Activated naive CD8-positive, alpha-beta T cell treated with anti-CD3 and anti-CD28 coated beads, Interleukin-2, amount 10 ng/mL, durations not matched to agents 7 days and 5 days (primary cell): ENCODE measurements at places on chromosomes 1 and 21. TPM values are rescaled to one million over a fixed set of nuclear protein-coding genes. Genes with fewer than 3 reads are reported as not detected.

- no peak for DNase-seq
Observed at GRCh38 chr1:222462601-222463000, 85.3 kb downstream of the HHIPL2 start.

GRCh38 chr1:221302357-221302756 lies 423.1 kb downstream of the HLX start:
- no peak for DNase-seq

F13B gene
- total RNA-seq: not detected

GRCh38 chr1:36144413-36144812 lies 4.9 kb downstream of the TRAPPC3 start:
- DNase-seq: no peak

DNA sequence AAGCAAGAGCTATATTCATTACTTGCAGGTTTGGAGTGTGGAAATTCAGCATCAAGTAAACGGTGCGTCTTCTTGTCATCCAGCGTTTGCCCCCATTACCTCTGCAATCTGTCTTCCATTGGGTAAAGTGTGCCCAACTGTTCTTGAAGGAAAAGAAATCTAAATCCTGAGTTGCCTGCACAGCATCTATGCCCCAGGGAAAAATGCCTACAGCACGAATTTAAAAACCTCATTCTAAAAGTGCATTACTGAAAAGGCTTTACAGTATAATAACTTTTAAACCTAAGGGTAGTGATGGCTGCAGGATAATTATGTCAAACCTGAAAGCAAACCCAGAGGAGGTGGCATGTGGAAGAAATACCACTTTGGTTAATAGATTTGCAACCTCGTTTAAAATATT lies 37.2 kb downstream of the KCNK1 start:
- DNase-seq: no peak

SELP gene
- total RNA-seq: 0.45 TPM
